ENCODE measurements at places on chromosomes 4 and X. TPM values are rescaled to one million over a fixed set of nuclear protein-coding genes. Genes with fewer than 3 reads are reported as not detected.

- no peak for DNase-seq
These were observed 773 bp downstream of the PRMT9 start for GRCh38 chr4:147683188-147683591.

- peak; percentile 95 for DNase-seq
These were observed 920 bp downstream of the SETD7 start for GRCh38 chr4:139554893-139555704.

- DNase-seq: no peak
These were observed 532 bp downstream of the RPS4X start for GRCh38 chrX:72276478-72276953.

DNA sequence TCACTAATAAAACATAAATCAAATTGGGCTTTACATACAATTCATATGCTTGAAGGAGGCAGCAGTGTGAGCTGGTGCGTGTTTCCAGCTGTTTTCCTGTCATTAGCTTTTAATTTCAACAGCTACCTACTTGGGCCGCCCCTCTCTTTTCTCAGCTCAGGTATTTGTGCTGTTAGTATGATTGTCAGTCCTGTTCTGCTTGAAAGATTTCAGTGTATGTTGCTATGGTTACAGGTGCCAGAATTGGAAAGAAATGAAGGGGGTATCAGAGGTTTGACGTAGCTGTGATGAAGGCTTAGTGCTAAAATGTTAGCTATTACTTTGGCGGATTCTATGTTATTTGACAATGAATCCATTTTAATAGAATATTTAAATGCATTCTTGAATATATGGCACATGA lies 440.3 kb downstream of the ZIC3 start:
- no peak for DNase-seq

GRCh38 chrX:153621949-153622598 lies 23.1 kb upstream of the CCNQ start:
- peak; percentile 60 for DNase-seq

RNF175 gene
- total RNA-seq: not detected

JCHAIN gene
- 12.8 TPM for total RNA-seq
